Stimulated activated CD4-positive, alpha-beta T cell treated with anti-CD3 and anti-CD28 coated beads, TNF-alpha, amount 100 ng/mL, for 1 hour (primary cell): ENCODE measurements at places on chromosomes 6 and 20.

GRCh38 chr6:143877584-143878271 is 13.5 kb downstream of the ZC2HC1B start:
- DNase-seq, result no peak

DNA sequence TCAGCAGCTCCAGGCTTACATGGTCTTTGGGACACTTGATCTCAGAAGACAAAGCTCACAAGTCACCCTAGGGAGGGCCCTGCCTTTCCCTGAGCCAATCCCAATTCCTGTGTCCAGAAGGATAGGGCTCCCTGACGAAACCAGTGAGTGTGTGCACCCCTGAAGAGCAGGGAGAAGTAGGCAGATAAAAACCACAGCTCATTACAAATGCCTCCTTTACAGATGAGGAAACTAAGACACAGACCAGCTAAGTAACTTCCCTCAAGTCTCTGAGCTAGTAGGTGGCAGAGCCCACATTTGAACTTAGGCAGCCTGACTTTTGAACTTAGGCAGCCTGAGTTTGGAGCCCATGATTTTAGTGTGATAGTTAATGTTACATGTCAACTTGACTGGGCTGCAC is 6.7 kb upstream of the ZFAND3 start:
- no peak for DNase-seq

DNA sequence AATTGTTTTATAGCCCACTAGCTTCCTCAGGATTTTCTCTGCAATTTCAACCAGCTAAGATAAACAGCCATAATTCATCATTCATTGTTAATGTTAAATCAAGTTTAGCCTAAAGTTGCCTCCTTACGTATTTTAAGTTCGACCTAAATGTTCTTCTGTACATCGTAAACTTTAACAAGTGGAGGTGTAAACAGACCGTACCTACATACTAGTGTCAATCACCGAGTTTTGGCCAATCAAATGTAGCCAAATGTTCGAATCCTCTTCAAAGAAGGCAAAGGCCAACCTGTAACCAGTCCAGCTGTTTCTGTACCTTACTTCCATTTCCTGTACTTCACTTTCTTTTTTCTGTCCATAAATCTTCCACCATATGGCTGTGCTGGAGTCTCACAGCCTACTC is 13.5 kb downstream of the MBOAT1 start:
- no peak for DNase-seq

- no peak for DNase-seq
These were observed 20.3 kb downstream of the TTPAL start for GRCh38 chr20:44495802-44496481.

DNA sequence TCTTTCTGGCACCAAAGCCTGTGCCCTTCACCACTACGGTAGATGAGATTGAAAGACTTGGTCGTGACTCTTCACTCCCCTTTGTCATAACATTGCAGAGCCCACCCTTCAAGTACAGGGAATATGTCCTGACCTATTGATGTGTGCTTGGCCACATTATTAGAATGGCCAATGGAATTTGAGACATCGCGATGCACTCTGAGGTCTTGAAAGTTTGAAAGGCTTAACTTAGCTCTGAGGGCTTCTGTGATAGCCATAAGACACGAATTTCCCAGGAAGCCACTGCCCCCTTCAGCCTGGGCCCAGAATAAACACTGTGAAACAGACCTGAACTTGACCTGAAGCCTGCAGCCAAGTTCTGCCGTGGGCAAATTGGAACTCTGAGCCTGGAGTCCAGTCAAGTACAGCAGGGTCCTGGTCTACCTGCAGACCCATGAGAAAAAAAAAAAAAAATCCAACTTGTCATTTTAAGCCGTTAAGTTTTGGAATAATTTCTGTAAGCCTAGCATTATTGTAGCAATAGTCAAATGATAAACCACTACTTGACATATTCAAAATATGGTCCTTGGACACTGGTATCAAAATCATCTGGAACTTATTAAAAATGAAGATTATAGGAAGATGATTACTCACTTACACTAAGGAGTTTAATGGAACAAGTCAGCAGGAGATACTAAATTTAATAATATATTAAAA is 36.9 kb upstream of the TRAF3IP2 start:
- DNase-seq, result no peak

DNA sequence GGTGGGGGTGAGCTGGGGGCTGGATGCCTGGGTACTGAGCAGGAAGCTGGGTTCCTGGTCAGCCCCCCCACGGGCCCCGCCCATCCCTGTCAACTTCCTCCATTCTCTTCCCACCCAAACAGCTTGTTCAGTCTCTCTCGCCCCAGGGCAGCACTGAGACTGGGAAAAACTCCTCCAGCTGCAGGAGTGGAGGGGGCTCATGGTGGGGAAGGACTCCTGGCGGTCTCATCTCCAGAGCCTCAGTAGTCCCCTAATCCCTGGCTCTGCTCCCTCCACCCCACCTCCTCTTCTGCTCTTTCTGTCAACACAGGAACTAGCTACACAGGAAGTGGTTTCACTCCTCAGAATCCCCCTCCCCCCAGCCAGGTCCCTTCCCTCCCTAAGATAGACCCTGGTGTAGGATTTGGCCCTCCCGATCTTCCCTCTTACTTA is at the start of gene GPSM3:
Gene GPSM3 (minus strand): TSS at position 36 of the 432 bp plus-strand sequence. CDS start 130 bp downstream, outside the sequence.
- no peak for DNase-seq

- no peak for DNase-seq
These were observed 30.7 kb downstream of the C6orf163 start for GRCh38 chr6:87375315-87375714.

DNA sequence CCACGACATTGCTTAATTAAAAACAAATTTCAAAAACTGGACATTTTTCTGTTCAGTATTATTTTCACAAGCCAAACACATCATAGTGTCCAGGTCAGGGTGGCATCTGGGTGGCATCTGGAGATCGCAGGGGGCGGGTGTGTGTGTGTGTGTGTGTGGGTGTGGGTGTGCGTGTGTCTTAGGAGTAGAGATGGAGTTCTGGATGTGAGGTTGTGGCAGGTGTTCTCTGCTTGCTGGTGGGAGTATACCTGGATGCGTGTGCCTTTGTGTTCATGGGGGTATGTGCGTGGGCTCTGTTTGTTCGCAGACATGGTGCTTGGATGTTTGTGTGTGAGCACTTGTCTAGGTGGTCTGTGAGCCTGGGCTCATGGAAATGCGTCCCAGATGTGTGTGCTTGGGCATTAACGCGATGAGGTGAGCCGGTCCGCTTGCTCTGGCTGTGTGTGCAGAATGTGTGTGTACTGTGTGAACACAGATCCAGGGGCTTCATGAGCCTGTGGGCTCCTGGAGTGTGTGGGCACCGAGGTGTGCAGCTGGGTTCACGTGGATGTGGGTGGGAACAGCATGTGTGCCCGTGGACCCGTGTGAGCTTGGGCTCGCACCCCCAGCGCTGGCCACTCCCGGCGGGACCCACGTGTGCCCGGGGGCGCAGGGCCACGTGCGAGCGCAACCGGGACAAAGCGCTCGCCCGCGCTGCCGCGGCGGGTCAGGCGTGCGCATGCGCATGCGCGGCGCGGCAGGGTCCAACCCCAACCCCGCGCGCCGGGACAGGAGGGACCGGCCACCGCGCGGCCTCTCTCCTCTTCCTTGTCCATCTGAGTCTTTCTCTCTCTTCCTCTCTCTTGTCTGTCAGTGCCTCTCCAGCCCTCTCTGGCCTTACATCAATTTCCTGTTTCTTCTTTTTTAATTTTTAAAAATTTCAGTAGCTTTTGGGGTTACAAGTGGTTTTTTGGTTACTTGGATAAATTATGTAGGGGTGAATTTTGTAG is 60.4 kb downstream of the SRC start:
- no peak for DNase-seq

DNA sequence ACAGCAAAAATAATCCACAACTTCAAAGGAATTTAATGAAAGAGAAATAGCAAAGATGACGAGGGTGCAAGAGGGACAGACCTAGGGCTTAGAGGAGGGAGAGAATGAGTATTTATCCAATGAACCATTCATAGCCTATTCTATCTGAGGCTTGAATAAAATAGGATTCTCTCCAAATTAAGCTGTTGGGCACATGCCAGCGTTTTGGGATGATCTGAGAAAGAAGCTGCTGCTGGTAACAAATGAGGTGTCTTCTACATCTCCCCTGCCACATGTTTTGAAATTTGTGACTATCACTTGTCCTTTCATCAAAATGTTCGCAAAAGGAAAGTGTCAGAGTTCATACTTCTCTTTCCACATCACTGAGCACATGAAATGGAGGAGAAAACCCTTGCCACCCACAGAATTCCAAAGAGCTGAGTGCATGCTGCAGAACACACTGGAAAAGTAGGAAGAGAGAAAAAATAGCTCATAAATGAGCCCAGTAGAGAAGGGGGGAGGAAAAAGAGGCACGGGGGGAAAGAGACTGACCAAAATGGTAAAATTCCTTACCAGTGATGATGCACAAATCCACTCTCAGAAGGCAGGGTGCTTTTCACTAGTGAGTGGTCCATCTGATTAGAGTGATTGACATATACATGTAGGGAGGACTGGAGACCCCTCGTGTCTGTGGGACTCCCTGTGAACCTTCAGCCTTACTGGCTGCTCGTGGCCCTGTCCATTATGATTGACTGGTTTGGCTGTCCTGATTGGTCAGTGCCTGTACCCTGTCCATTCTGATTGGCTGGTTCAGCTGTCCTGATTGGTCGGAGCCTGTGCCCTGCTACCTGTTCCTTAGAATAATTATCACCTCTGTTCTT is 180.5 kb downstream of the OGFRL1 start:
- DNase-seq, result no peak

- no peak for DNase-seq
These were observed 57.4 kb upstream of the TFAP2D start for GRCh38 chr6:50655848-50656453.

DNA sequence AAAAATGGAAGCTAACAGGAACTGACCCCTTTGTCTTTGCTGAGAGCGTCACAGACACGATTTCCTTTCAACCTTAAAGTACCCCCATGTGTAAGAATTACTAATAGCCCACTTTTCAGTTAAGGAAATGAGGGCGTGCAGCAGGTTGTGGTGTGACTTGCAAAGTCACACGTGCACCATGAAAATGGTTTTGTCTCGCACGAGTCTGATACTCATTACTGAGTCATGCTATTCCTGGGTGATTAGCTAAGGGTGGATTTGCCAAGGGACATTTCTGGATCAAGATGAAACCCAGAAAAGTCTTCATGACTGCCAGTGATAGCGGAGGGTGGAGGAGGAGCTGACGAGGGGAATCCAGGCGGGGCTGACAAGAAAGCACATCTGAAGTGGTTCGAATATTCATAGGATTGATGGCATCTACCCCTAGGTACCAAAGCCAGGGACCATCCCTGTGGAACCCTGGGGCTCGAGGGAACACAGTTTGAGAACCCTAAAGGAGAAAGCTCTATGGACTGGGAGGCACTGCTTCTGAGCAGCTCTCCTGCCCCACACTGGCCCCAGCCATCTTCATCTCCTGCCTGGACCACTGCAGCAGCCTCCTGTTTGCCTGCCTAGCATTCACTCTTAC is 12.1 kb upstream of the NFATC2 start:
- DNase-seq, result no peak

DNA sequence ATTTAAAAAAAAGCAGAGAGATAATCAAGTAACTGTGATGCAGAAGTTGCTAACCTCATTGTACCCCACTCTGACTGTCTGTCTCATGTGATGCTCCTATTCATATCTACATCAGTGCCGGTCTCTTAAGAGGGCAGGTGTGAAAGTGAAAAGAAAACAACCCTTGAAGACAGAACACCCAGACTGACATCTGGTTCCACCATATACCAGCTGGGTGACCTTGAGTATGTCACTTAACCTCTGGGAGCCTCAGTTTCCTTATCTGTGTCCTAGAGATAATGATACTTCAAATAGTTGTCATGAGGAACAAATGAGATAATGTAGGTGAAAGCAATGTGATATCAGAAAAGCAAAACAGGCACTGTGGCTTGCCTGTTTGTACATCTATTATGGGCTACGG is 426.8 kb upstream of the SOX4 start:
- DNase-seq, result no peak

DNA sequence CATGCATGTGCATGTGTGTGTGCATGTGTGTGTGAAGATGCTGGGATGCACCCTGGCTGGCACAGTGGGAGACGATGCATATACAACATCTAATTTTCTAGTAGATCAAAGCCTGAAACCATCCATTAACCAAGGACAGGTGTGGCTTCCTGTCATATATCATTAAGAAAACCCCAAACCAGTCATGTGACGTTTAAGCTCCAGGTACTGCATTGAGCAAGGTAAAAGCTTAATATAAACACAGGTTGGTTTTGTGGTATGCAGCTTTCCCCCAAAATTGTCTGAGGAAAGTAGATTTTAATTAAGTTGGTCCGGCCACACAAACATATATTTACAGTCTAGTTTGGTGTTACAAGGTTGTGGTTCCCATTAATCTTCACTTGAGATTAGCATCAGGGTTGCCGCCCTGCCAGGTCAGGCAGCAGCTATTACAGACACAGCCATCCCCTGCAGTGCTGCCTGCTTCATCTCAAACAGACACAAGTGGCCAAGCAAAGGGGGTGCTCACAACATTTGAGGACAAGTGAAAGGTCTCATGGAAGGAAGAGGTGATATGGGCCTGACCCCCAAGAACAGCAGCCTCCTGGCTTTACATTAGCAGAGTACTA is 48.6 kb upstream of the NAA20 start:
- DNase-seq, result no peak

GRCh38 chr6:89667872-89668556 is 29.5 kb upstream of the LYRM2 start:
- no peak for DNase-seq

GRCh38 chr6:148415511-148416260 is 73.0 kb downstream of the SASH1 start:
- DNase-seq, result no peak

DNA sequence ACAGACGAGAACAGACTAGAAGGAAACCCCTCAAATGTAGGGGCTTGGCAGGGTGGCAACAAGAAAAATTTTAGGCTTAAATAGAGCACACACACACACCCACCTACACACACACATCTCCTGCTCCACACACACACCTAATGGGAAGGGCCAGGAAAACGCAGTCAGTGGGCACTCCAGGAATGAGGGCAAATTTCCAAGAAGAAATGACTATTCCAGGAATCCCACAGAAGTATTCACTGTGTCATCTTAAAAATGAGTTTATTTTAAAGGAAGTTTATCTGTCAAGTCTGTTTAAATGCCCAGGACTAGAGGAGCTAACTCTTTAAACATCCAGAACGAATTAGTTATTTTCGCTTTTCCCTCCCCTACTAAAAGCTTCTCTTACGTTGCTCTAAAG is 13.0 kb downstream of the ALDH8A1 start:
- DNase-seq, result no peak

DNA sequence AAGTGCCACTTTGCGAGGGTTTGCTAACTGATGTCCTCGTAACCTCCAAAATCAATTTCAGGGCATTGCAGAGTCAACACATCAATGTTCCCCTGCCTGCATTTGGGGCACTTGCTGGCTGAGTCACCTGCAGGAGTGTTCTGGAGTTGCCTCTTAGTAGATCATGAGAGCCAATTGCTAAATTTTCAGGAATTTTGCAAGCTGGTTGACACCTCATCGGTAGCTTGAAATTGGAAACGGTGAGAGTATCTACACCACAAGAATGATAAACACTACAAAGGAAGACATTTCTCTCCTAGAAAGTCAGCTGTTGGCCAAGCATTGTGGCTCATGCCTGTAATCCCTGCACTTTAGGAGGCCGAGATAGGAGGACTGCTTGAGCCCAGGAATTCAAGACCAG is 10.8 kb upstream of the BFSP1 start:
- no peak for DNase-seq
